K562 (cell line): ENCODE measurements at places on chromosomes 6 and 20. TPM values are rescaled to one million over a fixed set of nuclear protein-coding genes. Genes with fewer than 3 reads are reported as not detected.

PTCRA gene
- total RNA-seq, result not detected in 2 replicates

SLC4A11 gene
- 1.1 and 2.0 TPM in 2 replicates for total RNA-seq

MOCS1 gene
- total RNA-seq, result 12.7 and 15.3 TPM in 2 replicates

GRCh38 chr20:64090165-64090564 lies 6.0 kb upstream of the LKAAEAR1 start:
- H3K4me1 ChIP-seq, result peaks cover 26% of the 10 kb centered on the region
- peaks cover 23% of the 10 kb centered on the region for H3K27me3 ChIP-seq
- DNase-seq, result peak; percentile 54

- H3K4me3 ChIP-seq, result no peak overlapping the region
- no peaks in the 10 kb centered on the region for H3K4me1 ChIP-seq
- no peaks in the 10 kb centered on the region for H3K27me3 ChIP-seq
- H3K36me3 ChIP-seq, result peaks cover 38% of the 10 kb centered on the region
- no peak overlapping the region for H3K27ac ChIP-seq
Measured at GRCh38 chr20:45058168-45058850, 42.6 kb downstream of the KCNS1 start.

DNA sequence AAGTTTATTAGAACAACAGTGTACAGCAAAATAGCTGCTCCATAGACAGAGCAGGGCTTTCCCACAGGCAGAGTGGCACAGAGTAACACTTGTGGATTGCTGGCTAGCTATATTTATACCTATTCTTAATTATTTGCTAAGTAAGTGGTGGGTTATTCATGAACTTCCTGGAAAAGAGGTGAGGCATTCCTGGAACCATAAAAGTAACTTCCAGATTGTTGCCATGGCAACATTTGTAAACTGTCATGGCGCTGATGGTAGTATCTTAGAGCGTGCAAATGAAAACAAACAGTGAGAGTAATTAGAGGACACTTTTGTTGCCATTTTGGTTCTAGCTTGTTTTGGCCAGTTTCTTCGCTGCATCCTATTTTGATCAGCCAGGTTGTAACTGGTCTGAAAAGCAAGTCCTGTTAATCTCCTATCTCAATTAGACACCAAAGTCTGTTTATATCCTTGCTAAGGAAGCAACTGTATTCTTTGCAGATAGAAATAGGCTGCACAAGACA lies 23.9 kb downstream of the DEFB114 start:
- H3K36me3 ChIP-seq, result no peaks in the 10 kb centered on the region
- no peaks in the 10 kb centered on the region; the same call in 1 of the 2 replicates for H3K4me1 ChIP-seq
- peak overlapping the region; percentile 18; the same call in 1 of the 2 replicates for H3K4me3 ChIP-seq
- H3K27me3 ChIP-seq, result no peaks in the 10 kb centered on the region
- peak; percentile 55 for DNase-seq

DNA sequence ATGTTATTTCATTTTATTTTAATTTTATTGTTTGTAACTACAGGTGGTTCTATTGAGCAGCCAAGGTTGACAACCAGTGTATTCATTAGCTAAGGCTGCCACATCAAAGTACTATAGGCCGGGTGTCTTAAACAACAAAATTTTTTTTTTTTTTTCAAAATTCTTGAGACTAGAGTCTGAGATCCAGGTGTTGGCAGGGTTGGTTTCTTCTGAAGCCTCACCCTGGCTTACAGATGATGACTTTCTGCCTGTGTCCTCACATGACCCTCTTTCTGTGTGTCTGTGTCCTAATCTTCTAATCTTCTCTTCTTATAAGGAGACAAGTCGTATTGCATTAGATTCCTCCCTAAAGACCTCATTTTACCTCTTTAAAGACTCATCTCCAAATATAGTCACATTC lies 208.4 kb downstream of the MANEA start:
- no peak for DNase-seq
- no peaks in the 10 kb centered on the region for H3K36me3 ChIP-seq
- no peak overlapping the region for H3K27ac ChIP-seq

DNA sequence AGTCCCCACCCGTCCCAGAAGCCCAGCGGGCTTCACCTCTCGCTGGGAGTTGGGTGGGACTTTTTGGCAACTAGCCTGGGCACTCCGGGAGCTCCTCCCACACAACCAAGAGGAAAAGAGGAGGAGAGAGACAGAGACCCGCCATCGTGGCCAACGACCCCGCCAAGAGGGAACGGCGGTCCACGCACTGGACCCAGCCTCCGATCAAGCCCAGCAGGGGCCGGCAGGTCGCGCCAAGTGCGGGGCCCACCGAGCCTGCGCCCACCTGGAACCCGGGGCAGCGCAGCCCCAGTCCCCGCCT lies 3.0 kb upstream of the TMEM14C start:
- H3K36me3 ChIP-seq, result peaks cover 3% of the 10 kb centered on the region; the same call in 1 of the 3 replicates
- H3K4me3 ChIP-seq, result no peak overlapping the region
- no peaks in the 10 kb centered on the region for H3K27me3 ChIP-seq
- no peak overlapping the region for H3K27ac ChIP-seq
- no peak for DNase-seq

SLC35D3 gene
- total RNA-seq, result not detected in 2 replicates

- H3K4me1 ChIP-seq, result peaks cover 4% of the 10 kb centered on the region; the same call in 1 of the 3 replicates
- no peak overlapping the region for H3K27ac ChIP-seq
- peaks cover 8% of the 10 kb centered on the region; the same call in 1 of the 2 replicates for H3K27me3 ChIP-seq
- H3K36me3 ChIP-seq, result no peaks in the 10 kb centered on the region
- H3K4me3 ChIP-seq, result no peak overlapping the region
Measured at GRCh38 chr6:42110683-42111082, 31.7 kb downstream of the C6orf132 start.
